ENCODE measurements at places on chromosomes 3 and 15.

DNA sequence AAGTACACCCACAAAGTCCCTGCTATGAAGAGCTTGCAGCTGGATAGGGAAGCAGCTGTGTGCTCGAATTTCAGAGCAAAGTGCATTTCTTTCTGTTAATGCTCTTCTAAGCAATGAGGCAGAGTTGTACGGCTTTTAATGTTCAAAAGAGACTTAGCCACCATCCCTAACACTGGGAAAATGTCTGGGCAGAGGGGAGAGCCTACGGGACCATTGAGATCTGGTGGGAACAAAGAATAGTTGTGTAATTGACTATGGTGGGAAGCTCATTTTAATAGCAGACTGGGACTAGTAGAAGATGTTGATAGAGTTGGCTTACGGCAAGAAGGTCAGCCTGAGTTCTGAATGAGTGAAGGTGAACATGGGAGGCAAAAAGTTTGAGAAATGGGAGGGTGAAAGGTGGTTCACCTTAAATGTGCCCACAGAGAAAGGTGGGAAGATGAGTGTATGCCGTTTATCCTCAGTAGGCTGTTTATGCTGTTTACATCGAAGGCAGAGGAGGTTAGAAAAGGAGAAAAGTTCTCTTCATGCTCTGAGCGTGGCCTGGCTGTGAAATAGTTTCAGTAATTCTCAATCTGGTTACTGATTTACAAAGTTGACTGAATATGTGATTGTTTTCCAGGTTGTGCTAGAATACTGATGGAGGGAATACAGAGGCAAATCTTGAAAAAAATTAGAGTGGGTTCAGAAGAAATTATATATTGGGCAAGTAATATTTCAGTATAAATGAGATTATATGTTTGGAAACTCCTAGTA is 22.9 kb upstream of the UTS2B start:
- DNase-seq = no peak

DNA sequence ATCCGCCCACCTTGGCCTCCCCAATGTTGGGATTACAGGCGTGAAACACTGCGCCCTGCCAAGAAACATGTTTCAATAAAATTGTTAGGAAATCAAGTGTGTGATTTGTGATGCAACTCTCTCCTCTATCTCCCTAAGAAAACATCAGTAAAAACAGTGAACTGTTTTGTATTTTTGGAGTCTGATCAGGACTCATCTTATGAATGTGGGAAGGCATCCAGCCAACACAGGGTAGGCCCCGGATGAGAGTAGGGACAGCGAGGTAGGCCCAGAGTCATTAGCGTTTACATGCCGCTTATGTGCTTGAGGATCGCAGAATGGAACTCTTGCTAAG is 884 bp upstream of the GLYCTK start:
- no peak for DNase-seq

GRCh38 chr3:185646382-185647133 is 60.5 kb downstream of the SENP2 start:
- no peak for DNase-seq

- no peak for DNase-seq
These were observed 21.7 kb downstream of the MELTF start for GRCh38 chr3:197007953-197008352.

DNA sequence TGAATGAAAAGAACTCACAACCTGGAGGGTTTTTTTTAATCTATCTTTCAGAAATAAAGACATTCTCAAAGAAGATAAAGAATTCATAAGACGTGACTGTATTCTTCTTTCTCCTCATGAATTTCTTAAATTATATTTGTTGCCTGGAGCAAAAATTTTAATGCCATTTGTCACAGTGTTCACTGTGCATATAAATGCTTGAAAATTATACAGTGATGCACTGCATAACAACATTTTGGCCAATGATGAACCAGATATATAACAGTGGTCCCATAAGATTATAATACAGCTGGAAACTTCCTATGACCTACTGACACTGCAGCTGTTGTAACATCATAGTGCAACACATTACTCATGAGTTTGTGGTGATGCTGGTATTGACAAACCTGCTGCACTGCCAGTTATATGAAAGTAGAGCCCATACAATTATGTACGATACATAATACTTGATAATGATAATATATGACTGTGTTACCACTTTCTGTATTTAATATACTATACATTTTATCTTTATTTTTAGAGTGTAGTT is 67.3 kb downstream of the P2RY1 start:
- peak; percentile 99 for DNase-seq

DNA sequence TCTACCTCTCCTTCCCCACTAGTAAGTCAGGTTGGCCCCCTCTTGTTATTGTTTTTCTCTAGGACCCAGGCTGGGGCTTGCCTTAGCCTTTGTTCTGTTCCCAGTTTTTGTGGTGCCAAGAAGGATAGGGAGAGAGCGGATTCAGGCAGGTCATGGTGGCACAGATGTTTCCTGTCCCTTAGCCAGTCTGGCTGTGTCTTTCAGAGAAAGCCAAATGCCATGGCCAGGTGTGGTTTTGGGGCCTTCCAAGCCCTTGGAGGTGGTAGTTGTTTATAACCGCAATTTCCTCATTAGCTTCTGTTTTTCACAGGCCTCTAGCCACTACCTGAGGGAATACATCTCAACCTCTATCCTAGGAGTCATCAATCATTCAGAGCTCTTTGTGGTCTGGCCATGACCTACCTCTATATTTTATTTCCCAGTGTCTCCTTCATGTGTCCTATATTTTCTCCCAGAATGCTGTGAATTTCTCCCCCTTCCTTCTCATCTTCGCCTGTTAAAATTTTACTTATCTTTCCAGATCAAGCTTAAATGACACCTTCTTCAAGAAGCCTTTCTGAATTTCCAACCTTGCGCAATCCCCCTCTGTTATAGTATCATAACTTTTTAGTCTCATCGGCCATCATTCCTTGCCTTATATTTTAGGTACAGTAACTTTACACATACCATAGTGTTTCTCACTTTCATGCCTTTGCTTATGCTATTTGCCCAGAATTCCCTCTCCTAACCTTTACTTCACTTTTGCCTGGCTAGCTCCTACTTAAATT is 38.2 kb downstream of the TIMP4 start:
- DNase-seq = peak; percentile 51

DNA sequence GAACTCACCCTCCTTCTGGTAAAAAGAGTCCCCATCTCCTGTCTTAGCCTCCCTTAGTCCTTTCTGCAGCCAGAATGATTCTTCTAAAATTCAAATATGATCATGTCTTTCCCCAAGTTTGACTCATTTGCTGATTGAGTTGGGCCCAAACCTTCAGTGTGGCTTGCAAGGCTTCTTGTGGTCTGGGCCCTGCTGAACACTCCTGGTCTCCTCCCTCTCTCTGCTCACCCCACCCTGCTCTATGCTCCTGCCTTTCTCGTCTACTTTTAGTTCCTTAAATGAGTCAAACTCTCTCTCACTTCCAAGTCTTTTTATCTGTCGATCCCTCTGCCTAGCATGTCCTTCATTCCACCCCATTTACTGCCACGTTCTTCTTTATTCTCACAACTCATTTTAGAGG is 72.6 kb downstream of the CCR1 start:
- DNase-seq = no peak

GRCh38 chr15:52039925-52040781 is 21.1 kb downstream of the MAPK6 start:
- no peak for DNase-seq

DNA sequence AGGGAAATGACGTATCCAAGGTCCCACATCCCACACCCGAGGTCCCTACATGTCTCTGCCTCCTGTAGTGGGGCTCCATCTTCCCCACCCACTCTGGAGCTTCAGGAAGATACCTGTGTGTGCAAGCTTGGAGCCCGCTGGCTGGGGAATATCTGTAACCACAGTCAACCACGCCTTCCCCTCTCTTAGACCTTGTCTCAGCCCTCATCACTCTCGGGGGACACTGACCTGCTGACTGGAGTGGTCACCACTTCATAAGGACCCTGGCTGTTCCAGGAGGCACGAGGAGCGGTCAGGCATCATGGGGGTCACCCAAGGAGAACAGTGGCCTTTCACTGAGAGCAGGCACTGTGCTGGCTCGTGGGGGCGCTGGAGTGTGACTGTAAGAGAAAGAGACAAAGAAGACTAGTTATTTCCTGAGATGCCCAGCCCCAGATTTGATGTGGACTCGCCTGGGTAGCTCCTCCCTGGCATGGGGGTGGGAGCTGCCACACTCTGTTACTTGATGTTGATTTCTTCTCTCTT is 48.6 kb downstream of the CTXND1 start:
- no peak for DNase-seq

DNA sequence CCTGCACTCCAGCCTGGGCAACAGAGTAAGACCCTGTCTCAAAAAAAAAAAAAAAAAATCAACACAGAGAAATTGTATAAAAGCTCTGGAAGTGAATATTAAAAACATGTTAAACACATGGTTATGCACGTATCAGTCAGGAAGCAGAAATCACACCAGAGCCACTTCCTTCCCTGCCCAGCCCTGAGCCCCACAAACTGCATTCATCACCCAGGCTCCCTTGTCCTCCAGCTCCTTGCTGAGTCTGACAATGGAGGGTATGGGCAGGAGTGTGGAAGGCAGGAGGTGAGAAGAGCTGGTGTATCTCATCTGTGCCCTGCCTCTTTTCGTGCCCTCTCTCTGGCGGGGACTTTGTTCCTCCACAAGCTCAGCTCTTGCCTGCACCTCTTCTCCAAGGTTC is 12.1 kb upstream of the LOXL1 start:
- no peak for DNase-seq

DNA sequence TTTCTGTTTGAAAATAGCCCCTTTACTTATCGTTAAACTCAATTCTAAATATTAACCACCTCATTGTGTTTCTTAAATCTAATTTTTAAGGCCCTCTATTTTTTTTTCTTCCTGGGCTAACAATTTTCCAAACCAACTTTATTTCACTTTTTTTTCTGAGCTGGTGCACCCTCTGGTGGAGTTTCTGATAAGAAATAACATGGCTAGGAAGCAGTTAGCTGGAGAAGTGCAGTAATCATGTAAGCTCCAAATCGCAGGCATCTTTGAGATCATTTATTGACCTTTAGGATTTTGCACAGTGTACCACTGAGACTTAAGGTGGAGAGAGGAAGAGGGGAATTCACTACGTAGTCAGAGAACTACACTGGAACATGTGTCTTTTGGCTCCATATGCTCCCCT is 6.4 kb downstream of the TMEM207 start:
- peak; percentile 46 for DNase-seq

- peak; percentile 42 for DNase-seq
These were observed 24.8 kb downstream of the CACNA1D start for GRCh38 chr3:53519065-53519709.

DNA sequence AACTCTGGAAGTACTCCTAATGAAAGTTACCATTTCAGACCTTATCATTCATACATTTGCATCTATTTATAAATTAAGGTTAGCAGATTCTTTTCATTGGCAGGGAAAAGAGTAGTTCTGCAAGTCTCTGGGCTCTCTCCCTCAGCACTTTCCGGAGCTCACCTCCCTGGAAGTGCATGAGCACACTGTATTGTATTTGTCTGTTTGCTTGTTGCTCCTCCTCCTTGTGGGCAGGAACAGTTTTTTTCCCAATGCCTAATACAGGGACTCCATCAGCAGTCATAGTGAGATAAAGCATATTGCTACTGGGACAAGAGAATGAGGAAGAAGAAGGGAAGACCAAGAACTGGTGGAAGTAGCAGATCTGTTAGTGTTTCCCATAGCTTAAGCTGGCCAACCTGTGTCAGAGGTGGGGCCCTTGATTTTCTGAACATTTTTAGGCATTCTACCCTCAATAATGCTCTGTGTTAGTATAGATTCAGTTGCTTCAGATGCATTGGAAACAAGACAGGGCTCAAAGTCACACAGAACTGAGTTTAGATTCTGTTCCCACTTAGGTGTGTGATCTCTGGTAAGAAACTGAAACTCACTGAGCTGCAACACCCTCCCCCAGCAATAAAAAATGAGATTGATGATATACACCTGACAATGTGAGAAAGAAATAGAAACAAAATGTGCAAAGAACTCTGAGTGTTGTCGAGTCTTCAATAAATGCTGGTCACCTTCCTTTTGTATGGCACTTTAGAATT is 407.8 kb downstream of the TUSC7 start:
- DNase-seq = no peak

GRCh38 chr3:148962513-148962912 is 28.8 kb upstream of the GYG1 start:
- DNase-seq = peak; percentile 52

GRCh38 chr3:193305356-193305755 is 64.3 kb downstream of the PLAAT1 start:
- peak; percentile 65 for DNase-seq

- DNase-seq = peak; percentile 27
These were observed 1.7 kb downstream of the B3GNT5 start for GRCh38 chr3:183254487-183255347.

- DNase-seq = no peak
These were observed 32.3 kb downstream of the CBLB start for GRCh38 chr3:105836533-105836932.

GRCh38 chr3:10280177-10280529 is 12.6 kb downstream of the GHRL start:
- peak; percentile 8 for DNase-seq

DNA sequence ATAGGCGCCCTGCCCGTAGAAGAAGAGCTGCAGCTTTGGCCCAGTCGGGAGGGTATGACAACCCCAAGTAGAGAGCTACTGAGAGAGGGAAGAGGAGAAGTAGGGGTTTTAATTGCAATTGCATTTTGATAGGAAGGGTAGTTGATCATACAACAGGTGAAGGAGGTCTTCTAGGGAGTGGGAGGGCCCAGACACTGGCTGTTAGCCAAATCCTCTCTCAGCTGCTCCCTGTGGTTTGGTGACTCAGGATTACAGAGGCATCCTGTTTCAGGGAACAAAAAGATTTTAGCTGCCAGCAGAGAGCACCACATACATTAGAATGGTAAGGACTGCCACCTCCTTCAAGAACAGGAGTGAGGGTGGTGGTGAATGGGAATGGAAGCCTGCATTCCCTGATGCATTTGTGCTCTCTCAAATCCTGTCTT is 408.9 kb upstream of the THBS1 start:
- peak; percentile 65 for DNase-seq

DNA sequence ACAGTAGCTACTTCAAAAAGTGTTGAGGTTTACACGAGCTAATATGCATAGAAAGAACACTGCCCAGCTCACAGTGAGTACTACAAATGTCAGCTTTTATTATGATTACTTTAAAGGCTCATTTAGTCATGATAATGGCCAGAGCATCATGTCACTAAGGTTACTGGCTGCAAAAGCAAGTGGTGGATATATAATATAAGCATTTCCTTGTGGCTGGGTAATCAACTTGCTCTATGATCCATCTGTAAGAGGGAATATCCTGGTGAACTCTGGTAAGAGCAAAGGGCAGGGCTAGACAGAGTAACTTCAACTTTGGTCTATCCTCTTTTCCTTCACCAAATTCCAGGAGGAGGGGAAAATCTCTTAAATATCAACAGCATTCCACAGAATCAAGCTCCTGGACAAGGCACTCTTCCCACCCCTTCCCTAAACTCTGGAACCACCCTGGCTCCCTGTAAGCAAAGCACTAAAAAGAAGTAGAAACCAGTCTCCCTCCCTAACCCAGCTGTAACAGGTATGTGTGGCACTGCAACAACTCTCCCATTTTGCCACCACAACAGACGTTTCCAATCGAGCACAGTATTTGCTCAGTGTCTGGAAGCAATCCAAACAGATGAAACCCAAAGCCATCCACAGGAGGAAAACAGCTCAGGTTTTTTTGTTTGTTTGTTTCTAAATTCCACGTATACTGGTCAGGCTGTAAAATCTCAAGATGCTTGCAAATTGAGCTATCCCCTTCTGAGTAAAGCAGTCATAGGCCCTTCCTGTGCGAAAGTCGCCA is 13.4 kb downstream of the B4GALT4 start:
- DNase-seq = no peak
